ENCODE measurements at places on chromosomes 2 and 18.

- peak; percentile 5 for DNase-seq
Observed at GRCh38 chr2:55168221-55169154, 63.6 kb downstream of the CLHC1 start.

GRCh38 chr2:222362336-222362735 lies 62.0 kb upstream of the SGPP2 start:
- DNase-seq: no peak

- DNase-seq: no peak
Observed at GRCh38 chr18:73777356-73778031, 370.1 kb downstream of the FBXO15 start.

- no peak for DNase-seq
Observed at GRCh38 chr2:17757321-17757720, 3.4 kb downstream of the GEN1 start.

DNA sequence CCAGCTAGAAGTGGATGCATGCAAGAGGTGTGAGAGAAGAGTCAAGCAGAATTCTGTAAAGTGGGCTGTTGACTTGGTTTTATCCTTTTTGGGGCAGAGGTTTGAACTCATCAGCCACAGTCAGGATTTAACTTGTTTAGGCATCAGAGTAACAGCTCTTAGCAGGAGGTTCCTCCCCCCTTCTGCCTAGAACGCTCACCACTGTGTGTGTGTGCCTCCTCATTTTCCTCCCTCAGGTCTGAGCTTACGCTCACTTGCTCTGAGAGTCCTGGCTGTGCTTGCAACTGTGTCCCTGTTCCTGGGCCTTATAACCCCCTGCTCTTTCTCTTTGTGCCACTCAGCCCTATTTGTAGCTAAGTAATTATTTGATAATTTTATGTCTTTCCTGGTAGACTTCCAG lies 167.9 kb downstream of the TMEM182 start:
- no peak for DNase-seq

- no peak for DNase-seq
Observed at GRCh38 chr2:196213252-196213980, 42.0 kb upstream of the STK17B start.

- DNase-seq: no peak
Observed at GRCh38 chr2:233081232-233081730, 21.1 kb downstream of the INPP5D start.

DNA sequence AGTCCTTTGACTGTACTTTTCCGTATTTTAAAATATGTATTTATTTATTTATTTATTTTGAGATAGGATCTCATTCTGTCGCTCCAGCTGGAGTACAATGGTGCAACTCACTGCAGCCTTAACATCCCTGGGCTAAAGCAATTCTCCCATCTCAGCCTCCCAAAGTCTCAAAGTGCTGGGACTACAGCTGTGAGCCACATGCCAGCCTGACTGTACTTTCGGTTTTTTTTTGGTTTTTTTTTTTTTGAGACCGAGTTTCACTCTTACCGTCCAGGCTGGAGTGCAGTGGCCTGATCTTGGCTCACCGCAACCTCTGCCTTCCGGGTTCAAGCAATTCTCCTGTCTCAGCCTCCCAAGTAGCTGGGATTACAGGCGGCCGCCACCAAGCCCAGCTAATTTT lies 28.9 kb upstream of the CCNYL1 start:
- DNase-seq: no peak

DNA sequence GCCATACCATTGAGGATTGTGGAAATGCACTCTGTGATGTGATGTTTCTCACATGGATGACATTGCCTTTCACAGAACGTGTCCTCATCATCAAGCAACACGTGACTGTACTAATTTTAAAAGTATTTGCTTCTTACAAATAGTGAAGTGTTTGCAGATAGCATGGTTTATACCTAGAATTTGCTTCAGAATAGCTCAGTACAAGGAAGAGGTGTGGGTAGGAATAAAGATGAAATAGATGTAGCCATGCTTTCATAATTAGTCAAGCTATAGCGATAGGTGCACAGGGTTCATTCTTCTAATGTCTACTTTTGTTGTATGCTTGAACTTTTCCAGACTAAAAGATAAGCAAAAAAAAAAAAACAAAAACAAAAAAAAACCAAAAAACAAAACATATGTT lies 27.5 kb downstream of the MAP4K4 start:
- DNase-seq: no peak

DNA sequence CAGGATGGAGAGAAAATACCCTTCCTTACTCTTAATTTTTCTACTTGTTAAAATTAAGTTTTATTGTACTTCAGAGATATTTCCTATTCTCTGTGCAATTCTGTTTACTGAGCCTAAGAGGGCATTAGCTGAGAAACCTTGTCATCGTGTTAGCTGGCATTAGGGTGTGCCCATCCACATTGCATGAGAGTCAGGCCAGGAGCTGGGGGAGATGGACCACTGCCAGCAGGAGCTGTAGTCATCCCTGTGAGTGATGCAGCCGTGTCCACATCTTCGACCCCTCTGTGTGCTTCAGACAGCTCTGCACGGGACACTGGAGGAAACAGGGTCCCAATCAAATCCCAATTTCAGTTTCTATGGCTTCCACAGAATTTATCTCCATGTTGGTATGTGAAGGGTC lies 34.2 kb downstream of the ABCA12 start:
- no peak for DNase-seq

DNA sequence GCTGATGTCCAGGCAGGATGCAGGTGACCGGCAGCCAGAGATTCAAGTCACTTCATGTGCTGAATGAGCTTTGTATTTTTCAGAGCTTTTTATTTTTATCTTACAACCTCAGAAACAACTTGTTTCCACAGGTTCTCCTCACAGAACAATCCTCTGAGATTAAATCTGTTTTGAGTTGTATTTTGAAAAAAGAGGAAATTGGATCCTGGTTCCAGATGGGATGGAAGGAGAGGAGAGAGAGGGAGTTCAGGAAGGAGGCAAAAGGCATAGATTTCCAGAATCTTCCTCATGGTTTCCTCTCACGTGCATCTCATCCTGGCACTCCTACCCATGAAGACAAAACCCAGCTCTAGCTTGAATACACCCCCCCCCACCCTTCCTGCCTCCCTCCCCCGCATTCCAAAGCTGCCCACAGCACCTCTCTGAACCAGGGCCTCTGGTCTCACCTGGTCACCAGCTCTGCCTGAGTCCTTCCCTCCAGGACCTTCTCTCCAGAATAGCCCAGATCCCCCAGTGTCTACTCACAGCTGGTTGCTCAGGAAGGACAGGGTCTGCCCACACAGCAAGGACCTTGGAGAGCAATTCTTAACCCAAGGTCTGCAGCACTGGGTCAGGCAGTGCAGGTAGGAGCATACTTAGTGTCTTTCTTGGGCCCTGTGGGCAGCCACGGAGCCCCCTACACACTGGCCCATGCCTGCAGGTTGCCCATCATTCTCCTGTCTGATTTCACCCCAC lies 104.7 kb downstream of the ZFP36L2 start:
- no peak for DNase-seq

DNA sequence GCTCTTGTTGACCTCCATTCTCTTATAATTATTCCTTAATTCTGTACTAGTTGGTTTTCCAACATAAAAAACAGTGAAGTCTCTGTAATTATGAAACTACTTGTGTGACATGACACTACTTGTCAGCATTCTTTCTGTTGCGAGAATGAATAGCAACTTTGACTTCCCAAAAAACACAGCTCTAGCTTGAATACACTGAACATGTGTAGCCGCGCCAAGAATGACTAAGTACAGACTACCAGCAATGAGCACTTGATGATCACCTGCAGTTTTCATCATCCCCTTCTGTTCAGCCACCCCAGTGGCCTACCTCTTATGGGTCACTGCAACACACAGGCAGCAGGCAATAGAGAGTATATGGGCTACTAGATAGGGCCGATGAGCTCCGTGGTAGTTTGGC lies 229.3 kb downstream of the TGIF1 start:
- no peak for DNase-seq

GRCh38 chr2:161042990-161043625 lies 117.1 kb upstream of the TANK start:
- DNase-seq: no peak

GRCh38 chr18:46343931-46344372 lies 239.8 kb downstream of the HAUS1 start:
- DNase-seq: no peak

DNA sequence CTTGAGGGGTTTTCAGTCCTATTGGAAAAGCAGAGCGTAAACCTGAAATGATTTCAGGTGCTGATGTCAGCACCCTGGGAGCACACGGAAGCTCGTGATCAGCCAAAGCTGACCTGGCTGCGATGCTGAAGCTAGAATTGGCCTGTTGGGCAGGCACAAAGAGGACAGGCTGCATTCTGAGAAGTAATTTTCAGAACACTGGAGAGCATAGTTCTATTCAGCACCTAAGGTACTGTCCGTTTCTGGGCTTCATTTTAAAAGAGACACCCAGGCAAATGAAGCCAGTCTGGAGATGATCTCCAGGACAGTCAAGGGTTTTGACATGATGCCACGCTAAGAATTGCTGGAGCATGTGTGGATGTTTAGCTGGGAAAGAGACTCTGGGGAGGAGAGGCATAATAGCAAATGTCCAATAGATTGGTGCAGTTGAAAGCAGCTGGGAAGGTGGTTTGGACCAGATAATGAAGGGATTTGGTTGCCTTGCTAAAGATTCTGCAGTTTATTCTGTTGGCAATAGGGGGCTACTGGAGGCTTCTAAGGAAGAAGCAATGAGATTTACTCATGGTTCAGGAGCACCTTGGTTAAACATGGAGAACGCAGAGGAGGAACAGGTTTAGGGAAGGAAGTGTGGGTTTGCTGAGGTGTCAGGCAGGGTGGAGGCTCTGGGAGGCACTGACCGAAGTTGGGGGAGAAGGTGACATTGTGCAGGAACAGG lies 86.6 kb downstream of the ACOXL start:
- no peak for DNase-seq

DNA sequence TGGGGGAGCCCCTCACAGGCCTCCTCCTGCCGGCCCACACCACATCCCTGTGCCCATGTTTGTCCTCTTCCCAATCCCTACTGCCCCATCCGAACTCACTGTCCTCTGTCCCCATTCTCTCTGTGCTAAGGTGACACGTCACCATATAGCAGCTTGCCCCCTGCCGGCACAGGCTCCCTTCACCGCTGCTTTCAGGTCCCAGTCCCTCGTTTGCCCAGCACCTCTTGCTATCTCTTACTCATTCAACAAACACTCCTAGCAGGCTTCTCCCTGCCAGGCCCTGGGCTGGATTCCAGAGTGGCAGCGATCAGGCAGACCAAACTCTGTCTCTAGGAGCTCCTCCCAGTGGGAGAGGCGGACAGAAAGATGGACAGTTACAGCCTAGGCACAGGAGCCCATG lies 74.3 kb downstream of the TFCP2L1 start:
- no peak for DNase-seq

- no peak for DNase-seq
Observed at GRCh38 chr18:3186678-3187658, 32.8 kb downstream of the MYOM1 start.

GRCh38 chr2:100269889-100270288 lies 52.4 kb downstream of the LONRF2 start:
- DNase-seq: no peak

- no peak for DNase-seq
Observed at GRCh38 chr2:229852565-229852964, 69.2 kb downstream of the TRIP12 start.

- DNase-seq: no peak
Observed at GRCh38 chr2:240576436-240577205, 8.3 kb downstream of the RNPEPL1 start.

- no peak for DNase-seq
Observed at GRCh38 chr2:82182270-82182669, 1877.7 kb upstream of the LRRTM1 start.

GRCh38 chr18:7023581-7023980 lies 94.0 kb downstream of the LAMA1 start:
- no peak for DNase-seq

- DNase-seq: no peak
Observed at GRCh38 chr18:11859903-11860407, 8.7 kb downstream of the CHMP1B start.

Data from stimulated activated CD8-positive, alpha-beta memory T cell treated with anti-CD3 and anti-CD28 coated beads, Interleukin-4, amount 100 ng/mL, for 1 hour (primary cell).